Activated CD8-positive, alpha-beta T cell treated with anti-CD3 and anti-CD28 coated beads, Interleukin-2, amount 10 ng/mL, durations not matched to agents 7 days and 5 days (primary cell): ENCODE measurements at places on chromosomes 13 and 19. TPM values are rescaled to one million over a fixed set of nuclear protein-coding genes. Genes with fewer than 3 reads are reported as not detected.
A peak's percentile ranks its signal among the peaks of the same experiment; 100 is the strongest.

GRCh38 chr13:32940601-32941000 lies 75.6 kb upstream of the KL start:
- no peaks in the 10 kb centered on the region for H3K27me3 ChIP-seq
- H3K27ac ChIP-seq: peak overlapping the region; percentile 53
- H3K36me3 ChIP-seq: no peaks in the 10 kb centered on the region
- H3K4me1 ChIP-seq: peaks cover 17% of the 10 kb centered on the region
- DNase-seq: no peak
- H3K4me3 ChIP-seq: no peak overlapping the region

DNA sequence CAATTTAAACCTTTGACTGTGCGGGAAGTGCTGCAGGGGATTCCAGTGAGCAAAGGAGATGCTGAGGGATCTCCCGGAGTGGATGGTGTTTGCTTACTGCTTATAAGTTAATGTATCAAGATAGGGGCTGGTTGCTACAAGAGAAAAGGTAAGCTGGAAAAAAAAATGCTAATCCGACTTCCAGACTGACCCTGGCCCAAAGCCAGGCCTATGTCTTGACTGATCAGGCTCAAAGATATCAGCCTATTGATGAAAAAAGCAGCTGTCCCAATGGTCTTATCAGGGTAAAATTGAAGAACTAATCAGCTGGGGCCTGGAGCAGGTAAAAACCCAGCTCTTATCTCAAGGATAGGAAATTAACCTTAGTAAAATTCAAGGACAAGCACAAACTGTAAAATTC lies 10.9 kb upstream of the ZNF90 start:
- H3K27ac ChIP-seq: no peak overlapping the region
- H3K36me3 ChIP-seq: peaks cover 2% of the 10 kb centered on the region
- DNase-seq: no peak

HCST gene
- 196 TPM for total RNA-seq

GRCh38 chr13:112783978-112784371 lies 94.1 kb downstream of the ATP11A start:
- no peaks in the 10 kb centered on the region for H3K27me3 ChIP-seq
- DNase-seq: no peak
- no peaks in the 10 kb centered on the region for H3K4me1 ChIP-seq

GRCh38 chr13:67277581-67277980 lies 47.4 kb upstream of the PCDH9 start:
- no peaks in the 10 kb centered on the region for H3K27me3 ChIP-seq
- H3K36me3 ChIP-seq: no peaks in the 10 kb centered on the region
- H3K4me1 ChIP-seq: no peaks in the 10 kb centered on the region
- no peak for DNase-seq
- no peak overlapping the region for H3K27ac ChIP-seq

DNA sequence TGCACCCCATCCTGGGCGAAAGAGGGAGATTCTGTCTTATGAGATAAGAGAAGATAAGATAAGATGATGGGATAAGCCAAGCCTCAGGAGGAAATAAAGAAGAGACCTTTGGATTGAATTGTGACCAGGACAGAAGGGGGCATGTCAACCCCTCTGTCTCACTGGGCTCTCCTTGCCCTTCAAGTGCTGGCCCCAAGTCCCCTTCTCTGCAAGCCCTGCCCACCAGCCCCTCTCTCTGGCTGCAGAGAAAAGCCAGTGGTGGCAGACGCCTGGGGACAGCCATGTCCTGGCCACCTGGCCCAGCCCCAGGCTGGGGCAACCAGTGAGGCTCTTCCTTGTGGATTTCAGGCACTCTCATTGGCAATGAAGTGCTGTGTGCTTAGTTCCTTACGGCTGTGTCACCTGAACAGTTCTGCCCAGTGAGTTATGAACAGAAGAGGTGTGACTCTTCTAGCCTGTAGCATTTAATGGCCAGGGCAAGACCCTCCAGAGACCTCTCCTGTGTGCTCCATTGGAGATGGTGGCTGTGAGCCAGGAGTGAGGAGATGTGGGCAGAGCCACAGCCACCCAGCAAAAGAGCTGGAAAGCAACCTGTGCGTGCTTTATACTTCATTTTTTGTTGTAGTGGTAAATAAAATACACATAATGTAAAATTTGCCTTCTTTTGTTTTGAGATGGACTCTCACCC lies 6.1 kb upstream of the BTBD2 start:
- H3K4me3 ChIP-seq: no peak overlapping the region
- H3K4me1 ChIP-seq: peaks cover 4% of the 10 kb centered on the region
- no peak overlapping the region for H3K27ac ChIP-seq
- no peak for DNase-seq

GRCh38 chr19:42469311-42470235 lies 26.8 kb upstream of the CXCL17 start:
- no peaks in the 10 kb centered on the region for H3K36me3 ChIP-seq
- peak; percentile 35 for DNase-seq
- peaks cover 37% of the 10 kb centered on the region for H3K4me1 ChIP-seq
- H3K27me3 ChIP-seq: no peaks in the 10 kb centered on the region
- H3K4me3 ChIP-seq: peak overlapping the region; percentile 25
- no peak overlapping the region for H3K27ac ChIP-seq

- H3K27ac ChIP-seq: no peak overlapping the region
- peaks cover 19% of the 10 kb centered on the region for H3K36me3 ChIP-seq
- no peaks in the 10 kb centered on the region for H3K27me3 ChIP-seq
- H3K4me1 ChIP-seq: peaks cover 3% of the 10 kb centered on the region
- no peak for DNase-seq
Observed at GRCh38 chr19:12126707-12127106, 13.4 kb downstream of the ZNF20 start.

- peak overlapping the region; percentile 85 for H3K27ac ChIP-seq
- peak overlapping the region; percentile 75 for H3K4me3 ChIP-seq
- peaks cover 8% of the 10 kb centered on the region for H3K4me1 ChIP-seq
- H3K27me3 ChIP-seq: no peaks in the 10 kb centered on the region
Observed at GRCh38 chr19:58009666-58010301, 7.2 kb upstream of the ZNF606 start.

DNA sequence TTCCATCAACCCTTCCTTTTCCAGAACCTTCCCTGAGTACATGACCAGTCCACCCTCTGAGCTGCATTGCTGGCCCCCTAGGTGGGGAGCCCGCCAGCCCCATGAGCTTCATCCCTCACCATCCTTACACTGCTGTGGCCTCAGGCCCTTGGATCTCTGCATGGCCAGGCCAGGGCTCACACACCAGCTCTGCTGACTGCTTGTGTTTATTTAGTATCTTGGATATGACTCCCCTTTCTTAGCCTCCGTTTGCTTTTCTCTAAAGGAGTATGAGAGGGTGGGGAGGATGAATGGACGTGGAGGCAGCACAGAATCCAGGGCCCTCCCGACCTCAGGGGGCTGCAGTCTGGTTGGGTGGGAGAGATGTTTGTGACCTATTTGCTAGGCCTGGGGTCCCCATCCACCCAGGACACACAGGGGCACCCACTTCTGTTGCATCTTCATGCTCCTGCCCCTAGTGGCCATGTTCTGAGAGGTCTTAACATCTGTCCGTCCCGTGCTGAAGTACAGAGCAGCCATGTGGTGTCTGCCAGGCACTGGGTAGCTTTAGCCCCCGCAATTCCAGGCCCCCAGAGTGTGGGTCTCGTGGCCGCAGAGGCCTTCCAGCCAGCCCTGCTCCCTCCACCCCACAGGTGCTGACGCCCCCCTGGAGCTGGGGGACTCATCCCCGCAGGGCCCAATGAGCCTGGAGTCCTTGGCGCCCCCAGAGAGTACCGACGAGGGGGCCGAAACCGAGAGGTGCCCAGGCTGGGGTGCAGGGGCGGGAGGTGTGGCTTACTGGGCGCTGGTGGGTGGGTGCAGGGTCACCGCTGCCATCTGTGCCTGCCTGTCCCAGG lies 13.0 kb downstream of the ARHGEF1 start:
- no peak for DNase-seq
- no peak overlapping the region for H3K4me3 ChIP-seq
- peaks cover 64% of the 10 kb centered on the region for H3K36me3 ChIP-seq
- H3K4me1 ChIP-seq: peaks cover 56% of the 10 kb centered on the region
- no peaks in the 10 kb centered on the region for H3K27me3 ChIP-seq
